ENCODE measurements at places on chromosomes 3 and 15. TPM values are rescaled to one million over a fixed set of nuclear protein-coding genes. Genes with fewer than 3 reads are reported as not detected.

The PROK2 gene
- 0.63 TPM for total RNA-seq

The SPESP1 gene
- total RNA-seq, result not detected

The LRRK1 gene
- total RNA-seq, result 1.7 TPM

GRCh38 chr15:42097018-42097417 lies 2.7 kb upstream of the PLA2G4D start:
- no peak overlapping the region for H3K4me3 ChIP-seq
- H3K36me3 ChIP-seq, result no peaks in the 10 kb centered on the region
- H3K27me3 ChIP-seq, result no peaks in the 10 kb centered on the region
- H3K27ac ChIP-seq, result no peak overlapping the region
- H3K4me1 ChIP-seq, result no peaks in the 10 kb centered on the region
- no peak for DNase-seq

GRCh38 chr15:66982816-66983215 lies 82.6 kb upstream of the SMAD3 start:
- DNase-seq, result no peak
- no peaks in the 10 kb centered on the region for H3K36me3 ChIP-seq
- no peak overlapping the region for H3K4me3 ChIP-seq
- H3K27me3 ChIP-seq, result no peaks in the 10 kb centered on the region
- H3K27ac ChIP-seq, result no peak overlapping the region

DNA sequence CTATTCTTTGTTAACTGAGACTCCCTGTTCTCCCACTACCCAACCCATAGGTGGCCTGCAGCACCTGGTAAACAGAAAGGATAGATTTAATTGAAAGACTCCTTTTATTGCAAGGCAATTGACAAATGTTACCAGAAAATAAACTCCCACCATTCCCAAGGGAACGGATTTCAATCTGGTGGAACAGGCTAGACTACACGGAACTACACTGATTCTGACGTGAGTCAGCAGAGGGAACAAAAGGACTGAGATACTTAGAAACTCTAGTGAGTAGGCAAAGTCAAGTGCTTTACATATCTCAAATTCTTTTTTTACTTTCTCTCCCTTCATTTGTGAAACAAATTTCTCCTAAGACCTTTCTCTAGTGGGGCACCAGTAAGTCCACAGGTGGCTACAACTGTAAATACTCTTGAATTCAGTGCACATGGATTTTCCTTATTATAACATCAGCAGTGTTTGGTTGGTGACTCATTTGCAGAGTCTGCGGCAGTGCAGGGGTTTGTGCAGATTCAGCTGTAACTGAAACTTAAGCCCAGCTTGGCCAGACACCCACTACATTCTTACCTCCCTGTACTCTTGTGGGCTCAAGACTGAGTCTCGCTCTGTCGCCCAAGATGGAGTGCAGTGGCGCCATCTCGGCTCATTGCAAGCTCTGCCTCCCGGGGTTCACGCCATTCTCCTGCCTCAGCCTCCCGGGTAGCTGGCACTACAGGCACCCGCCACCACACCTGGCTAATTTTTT lies 34.3 kb upstream of the PLSCR2 start:
- no peaks in the 10 kb centered on the region for H3K27me3 ChIP-seq
- H3K27ac ChIP-seq, result no peak overlapping the region
- no peak overlapping the region for H3K4me3 ChIP-seq
- no peaks in the 10 kb centered on the region for H3K36me3 ChIP-seq
- no peak for DNase-seq
- no peaks in the 10 kb centered on the region for H3K4me1 ChIP-seq

DNA sequence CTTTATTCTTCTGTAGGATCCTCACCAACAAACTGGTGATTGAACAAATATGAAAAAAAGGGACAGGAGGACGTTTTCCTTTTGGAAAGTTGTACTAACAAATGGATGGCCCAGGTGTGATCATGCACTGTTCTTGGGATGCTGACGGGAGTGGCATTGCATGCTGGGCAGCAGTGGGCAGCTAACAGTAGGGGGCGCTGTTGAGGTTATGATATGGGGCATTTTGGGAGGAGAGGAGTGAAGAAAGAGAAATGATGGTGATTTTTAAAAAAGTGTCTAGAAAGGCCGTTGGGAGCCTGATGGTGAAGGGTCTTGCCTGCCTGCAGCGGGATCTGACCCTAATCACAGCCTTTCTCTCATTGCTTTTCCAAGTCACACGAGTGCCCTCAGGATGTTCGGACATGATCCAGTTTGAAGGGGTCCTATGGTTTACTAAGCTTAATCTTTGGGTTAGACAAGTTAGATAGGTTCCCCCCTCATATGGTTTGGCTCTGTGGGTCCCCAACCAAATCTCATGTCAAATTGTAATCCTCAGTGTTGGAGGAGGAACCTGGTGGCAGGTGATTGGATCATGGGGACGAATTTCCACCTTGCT lies 46.2 kb upstream of the PRTG start:
- peaks cover 3% of the 10 kb centered on the region for H3K27me3 ChIP-seq
- no peak overlapping the region for H3K4me3 ChIP-seq
- peak; percentile 24 for DNase-seq
- H3K36me3 ChIP-seq, result no peaks in the 10 kb centered on the region
- no peak overlapping the region for H3K27ac ChIP-seq

All from T-cell (primary cell).